SHP77 treated with DMSO at 0.1 percent for 48 hours (cell line): ENCODE measurements at places on chromosomes 5 and 9.

GRCh38 chr5:139100825-139101224, 97.3 kb downstream of the SIL1 start:
- DNase-seq = no peak

DNA sequence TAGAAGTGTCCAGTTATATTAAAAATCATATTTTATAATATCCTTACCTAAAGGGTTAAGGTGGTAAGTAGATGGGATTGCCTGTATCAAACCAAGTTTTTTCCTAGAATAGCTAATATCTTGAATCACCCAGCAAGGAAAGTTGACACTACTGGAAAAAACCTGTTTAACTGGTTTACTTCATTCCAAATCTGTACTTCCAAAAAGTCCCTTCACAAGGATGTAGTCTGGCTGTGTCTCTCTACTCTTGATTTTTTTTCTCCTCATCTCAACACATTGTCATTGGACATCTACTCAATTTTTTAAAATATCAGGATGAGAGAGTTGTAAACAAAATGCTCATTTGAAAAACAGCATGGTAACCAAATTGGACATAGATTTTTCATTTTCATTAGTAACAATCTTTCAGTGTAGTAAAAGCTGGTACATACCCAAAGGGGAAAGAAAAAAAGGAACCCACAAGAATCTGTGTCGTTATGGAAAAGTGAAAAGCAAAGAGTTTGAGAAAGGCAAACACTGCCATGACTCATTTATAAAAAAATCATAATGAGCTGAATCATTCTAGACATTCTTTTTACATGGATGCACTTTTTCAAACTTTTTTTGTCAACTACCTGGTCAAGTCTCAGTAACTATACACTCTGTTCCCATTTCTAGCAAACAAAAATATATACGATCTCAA, 173.5 kb downstream of the GLIS3 start:
- no peak for DNase-seq

DNA sequence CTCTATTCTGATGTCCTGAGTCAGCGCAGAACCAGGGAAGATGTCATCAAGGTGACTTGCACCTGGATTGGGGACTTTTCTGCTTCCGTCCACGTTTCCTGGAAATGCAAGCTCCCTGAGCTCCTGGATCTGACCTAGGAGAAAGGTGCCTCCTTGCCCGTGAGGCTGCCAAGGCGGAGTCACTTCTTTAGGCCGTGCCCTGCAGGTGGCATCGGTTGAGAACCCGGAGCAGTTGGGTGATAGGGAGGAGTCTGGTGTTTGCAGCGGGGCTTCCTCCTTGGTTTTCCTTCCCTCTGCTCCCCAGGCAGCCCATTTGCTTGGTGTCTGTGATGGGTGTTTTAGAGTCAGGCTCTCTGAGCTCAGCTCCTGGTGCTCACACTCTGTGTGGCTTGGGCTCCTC, 15.2 kb downstream of the NANS start:
- DNase-seq = no peak

DNA sequence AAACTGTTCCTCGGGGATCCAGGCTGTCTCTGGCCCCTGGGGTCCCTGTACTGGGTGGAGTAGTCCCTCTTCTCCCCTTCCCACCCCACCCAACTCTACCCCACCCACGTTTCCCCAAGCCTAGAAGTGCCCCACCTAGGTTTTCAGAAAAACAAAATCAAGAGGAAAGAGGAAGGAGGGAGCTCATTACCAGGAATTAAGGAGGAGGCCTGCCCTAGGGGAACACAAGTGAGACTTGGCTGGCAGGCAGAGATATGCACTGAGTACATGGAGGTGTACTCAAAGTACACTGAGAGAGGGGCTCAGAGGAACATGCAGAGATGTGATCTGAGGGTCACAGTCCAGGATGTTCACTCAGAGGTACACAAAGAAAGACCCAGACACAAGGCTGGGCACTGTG, 10.2 kb downstream of the AQP3 start:
- no peak for DNase-seq

DNA sequence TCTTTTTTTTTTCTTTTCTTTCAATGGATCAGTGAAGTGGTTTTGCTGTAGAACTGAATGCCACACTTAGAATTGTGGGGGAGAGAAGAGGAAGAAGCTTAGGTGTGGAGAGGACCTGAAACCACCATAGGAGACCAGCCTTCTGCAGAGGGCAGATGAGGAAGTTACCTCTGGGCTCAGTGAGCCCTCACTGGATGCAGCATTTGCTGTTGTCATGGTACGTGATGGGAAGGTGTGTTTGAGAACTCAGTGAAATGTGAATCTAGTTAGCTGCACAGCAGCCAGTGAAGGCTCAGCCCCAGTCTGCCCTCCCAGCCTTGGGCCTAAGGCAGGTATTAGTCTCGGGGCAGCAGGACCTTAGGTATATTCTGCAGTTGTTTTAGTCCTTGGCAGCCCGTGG, 17.5 kb downstream of the CYFIP2 start:
- DNase-seq = no peak

DNA sequence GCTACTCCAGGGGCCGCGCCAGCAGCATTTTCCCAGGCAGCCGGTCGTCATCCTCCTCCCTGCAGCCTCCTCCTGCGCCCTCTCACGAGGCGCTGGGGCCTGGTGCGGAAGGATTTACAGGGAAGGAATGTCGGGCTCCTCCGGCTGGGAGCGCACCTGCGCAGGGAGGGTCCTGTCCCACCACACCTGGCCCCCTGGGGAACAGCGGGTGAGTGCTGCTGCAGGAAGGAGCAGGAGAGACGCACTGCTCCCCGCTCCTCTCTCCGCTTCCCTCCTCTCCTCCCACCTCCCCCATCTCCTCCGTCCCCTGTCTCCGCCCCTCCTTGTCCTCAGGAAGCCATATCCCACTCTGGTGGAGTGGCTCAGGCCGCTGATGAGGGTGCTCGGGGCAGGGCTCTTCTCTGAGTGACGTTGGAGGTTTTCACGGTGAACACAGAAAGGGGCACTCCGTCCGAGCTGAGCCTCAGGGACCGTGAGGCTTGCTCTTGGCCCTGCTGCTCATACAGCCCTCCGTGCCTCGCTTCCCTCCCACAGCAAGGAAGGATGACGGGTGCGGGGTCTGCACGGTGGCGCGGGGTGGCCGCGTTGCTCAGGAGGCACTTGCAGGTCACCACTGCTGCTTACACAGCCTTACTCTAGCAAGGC, 31.3 kb downstream of the IRX4 start:
- no peak for DNase-seq

DNA sequence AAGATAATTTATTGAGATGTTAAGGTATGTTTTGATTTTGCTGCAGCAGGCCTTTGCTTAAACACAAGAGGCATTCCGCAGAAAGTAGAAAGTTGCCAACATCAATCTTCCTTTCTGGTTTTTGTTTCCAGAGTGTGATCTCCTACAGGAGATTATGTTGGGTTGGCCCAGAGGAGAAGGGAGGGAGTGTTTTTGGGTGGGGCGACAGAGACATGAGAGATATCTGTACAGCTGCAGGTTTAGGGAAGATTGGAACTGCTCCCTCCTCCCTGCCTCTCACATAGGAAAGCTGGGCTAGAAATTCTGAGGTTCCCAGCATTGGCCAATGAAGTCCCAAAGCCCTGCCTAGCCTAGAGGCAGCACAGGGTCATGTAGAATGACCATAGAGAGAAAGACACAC, 211.0 kb downstream of the CEMIP2 start:
- no peak for DNase-seq

- no peak for DNase-seq
These were observed 16.2 kb downstream of the PHF2 start for GRCh38 chr9:93592643-93593021.
